Karpas-422 (cell line): ENCODE measurements at places on chromosomes 2 and 18. TPM values are rescaled to one million over a fixed set of nuclear protein-coding genes. Genes with fewer than 3 reads are reported as not detected.
A peak's percentile ranks its signal among the peaks of the same experiment; 100 is the strongest.

DNA sequence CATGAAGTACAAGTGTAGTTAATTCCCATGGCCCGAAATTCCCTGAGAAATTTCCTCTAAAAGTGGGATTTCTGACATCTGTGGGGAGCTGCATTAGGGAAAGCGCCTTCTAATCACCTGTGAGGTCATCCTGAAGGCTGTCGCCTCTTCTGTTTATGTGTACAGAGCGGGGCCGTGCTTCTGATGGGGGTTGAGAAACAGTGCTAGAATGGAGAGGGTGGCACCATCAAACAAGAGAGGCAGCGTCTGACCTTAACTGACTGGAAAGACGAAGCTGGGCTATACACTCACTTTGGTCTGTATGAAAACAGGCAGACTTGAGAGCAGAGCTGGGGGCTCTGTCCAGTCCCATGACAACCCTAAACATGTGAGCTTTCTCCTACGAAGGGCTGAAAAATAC lies 44.2 kb upstream of the DNMT3A start:
- DNase-seq: no peak

GRCh38 chr18:22307528-22307927 lies 110.2 kb downstream of the CTAGE1 start:
- DNase-seq: peak; percentile 57

DNA sequence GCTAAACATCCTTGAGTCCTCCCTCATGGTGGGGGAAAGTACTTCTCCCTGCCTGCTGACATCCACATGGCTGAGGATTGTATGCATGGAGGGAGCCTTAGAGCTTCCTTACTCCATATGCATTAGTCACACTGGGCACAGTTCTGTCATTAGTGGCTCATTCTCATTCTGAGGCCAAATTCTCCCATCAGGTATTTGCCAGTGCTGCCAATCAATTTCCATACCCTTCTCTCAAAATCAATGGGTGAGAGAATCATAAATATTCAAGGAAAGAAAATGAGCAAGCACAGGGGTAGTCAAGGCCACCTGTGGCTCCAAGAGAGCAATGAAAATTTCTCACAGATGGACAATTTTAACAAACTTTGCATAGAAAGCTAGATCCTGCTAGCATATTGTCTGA lies 422.6 kb upstream of the SETBP1 start:
- no peak for DNase-seq

GRCh38 chr2:207328944-207329386 lies 163.2 kb upstream of the KLF7 start:
- peak; percentile 64 for DNase-seq

Gene NEURL3
- not detected in 2 replicates for total RNA-seq

Gene GKN1
- not detected in 2 replicates for total RNA-seq
